ENCODE measurements at places on chromosomes 1 and 21.
A peak's percentile ranks its signal among the peaks of the same experiment; 100 is the strongest.

GRCh38 chr1:239816081-239816782 lies 275.5 kb upstream of the FMN2 start:
- DNase-seq, result no peak

GRCh38 chr1:52190500-52191252 lies 48.8 kb downstream of the ZFYVE9 start:
- DNase-seq, result no peak

GRCh38 chr1:10495952-10496351 lies 21.2 kb downstream of the PEX14 start:
- DNase-seq, result no peak

DNA sequence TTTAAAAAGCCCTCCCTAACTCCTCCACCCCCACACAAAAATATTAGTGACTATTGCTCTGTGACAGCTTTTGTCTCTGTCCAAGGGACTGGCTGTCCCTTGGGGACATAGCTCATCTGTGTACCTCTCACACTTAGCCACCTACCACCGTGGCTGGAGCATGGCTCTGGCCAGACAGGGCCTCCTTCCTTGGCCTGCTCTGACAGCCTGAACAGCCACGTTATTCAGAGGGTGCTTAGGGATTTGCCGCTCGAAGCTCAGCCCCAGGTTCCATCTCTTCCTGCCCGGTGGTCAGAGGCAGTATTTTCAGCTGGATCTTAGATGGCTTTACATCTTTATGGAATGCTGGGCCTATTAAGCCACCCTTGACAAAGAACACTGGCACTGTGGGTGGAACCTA lies 6.1 kb upstream of the CELSR2 start:
- no peak for DNase-seq

GRCh38 chr1:5949085-5949760 lies 43.0 kb downstream of the NPHP4 start:
- DNase-seq, result no peak

GRCh38 chr1:10650556-10651388 lies 145.7 kb downstream of the CASZ1 start:
- no peak for DNase-seq

- DNase-seq, result no peak
Observed at GRCh38 chr1:200207711-200208126, 180.2 kb downstream of the NR5A2 start.

DNA sequence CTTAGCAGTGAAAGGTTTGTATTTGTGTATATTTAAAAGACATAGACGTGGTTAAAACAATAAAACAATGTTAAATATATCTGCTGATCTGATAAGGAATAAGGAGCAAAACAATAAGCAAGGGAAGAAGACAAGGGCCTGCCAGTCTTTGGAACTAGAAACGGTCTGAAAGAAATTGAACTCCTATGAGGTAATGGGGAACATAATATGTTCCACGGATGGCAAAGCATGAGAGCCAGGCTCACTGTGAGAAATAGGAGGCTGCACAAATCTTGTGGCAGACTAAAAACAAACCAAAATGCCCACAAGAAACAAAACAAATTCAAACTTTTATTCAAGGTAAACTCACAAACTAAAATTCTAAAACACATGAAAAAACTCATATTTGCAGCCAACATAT lies 150.5 kb downstream of the NTMT2 start:
- DNase-seq, result no peak

- no peak for DNase-seq
Observed at GRCh38 chr1:59290193-59290949, 6.5 kb upstream of the FGGY start.

DNA sequence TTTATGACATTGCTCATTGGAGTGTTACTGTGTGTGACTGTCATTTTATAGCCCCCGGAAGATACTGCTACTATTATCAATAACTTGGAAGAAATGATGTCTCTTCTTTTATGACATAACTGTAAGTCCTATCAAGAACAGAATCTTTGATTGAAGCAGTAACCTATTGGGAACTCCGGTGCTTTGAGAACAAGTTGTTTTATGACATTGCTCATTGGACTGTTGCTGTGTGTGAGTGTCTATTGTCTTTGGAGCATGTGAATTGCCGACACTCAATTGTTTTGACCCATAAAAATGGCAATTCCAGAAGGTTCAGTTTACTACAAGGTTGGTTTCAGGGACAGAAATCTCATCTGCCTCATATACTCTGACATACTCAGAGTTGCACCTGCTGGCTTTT lies 8.0 kb downstream of the KCNK1 start:
- no peak for DNase-seq

- DNase-seq, result no peak
Observed at GRCh38 chr1:226637147-226637935, 88.8 kb downstream of the STUM start.

GRCh38 chr1:30718091-30718635 lies 5.2 kb downstream of the MATN1 start:
- peak; percentile 98 for DNase-seq

DNA sequence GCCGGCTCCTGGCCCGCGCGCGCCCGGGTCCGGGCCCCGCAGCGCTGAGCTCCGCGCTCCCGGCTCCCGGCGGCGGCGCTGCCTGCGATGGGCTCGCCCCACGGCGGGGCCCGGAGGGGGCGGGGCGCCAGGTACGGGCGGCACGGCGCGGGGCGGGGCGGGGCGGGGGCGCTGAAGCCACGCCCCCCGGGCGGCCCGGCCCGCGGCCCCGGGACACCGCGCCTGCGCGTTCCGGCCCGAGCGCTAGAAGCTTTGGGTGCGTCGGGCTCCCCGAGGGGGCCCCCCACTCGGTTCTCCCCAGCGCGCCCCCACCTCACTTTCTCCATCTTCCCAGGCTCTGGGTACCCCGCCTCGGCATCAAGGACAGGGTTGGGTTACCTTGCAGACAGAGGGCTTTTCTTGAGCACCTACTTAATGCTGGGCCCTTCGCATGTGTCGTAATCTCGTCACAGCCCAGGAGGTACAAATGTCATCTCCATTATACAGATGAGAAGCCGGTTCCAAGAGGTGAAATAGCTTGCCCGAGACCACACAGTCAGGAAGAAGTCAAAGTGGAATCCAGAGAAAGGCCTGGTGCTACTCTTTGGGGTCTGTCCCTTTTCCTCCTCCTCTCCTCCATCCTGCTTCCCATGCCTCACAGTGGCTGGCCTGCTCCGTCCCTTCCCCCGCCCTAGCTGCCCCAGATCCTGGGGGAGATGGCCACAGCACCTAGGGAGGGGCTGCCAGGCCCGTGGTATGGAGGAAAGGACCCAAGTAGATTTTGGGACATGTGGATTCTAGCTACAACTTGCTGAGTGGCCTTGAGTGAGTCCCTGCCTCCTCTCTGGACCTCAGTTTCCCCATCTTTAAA lies 46.5 kb downstream of the RAP1GAP start:
- DNase-seq, result no peak

- no peak for DNase-seq
Observed at GRCh38 chr1:61132176-61132638, 49.8 kb downstream of the NFIA start.

DNA sequence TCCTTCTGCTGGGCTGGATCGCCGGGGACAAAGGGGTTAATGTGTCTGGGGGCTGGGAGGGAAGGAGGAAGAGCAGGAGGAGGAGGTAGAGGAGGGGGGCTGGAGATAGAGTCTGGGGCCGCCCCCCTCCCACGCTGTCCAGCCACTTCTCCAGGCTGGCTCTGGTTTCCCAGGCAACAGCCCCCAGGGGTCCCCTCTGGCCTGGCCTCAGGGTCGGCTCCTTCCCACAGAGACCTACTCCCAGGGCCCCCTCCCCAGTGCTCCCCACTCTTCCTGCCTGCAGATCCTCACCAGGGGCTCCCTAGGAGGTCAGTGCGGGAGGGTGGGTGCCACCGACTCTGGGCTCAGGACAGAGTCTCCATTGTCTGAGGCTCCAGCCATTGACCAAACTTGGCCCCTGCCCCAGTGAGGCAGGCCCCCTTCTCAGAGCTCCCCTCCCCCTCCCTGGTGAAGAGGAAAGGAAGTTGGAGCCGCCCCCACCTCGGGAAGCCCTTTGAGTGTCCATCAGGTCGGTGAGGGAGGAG lies 34.1 kb downstream of the ARHGEF10L start:
- no peak for DNase-seq

DNA sequence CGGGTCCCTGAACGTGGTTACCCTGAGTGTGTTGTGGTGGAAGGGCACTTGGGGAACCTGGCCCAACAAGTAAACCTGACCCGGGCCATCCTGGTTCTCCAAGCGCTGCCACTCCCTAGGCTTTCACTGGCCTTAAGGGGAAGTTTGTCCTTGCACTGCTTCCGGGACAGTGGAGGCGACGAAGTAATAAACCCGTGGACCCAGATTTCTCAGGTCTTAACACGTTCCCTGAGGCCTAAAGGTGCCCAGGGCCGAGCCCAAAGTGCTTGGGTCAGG lies 261 bp upstream of the CCDC24 start:
- no peak for DNase-seq

- no peak for DNase-seq
Observed at GRCh38 chr21:35853321-35854239, 206.7 kb downstream of the SETD4 start.

GRCh38 chr1:183952101-183952500 lies 85.4 kb downstream of the COLGALT2 start:
- DNase-seq, result no peak

DNA sequence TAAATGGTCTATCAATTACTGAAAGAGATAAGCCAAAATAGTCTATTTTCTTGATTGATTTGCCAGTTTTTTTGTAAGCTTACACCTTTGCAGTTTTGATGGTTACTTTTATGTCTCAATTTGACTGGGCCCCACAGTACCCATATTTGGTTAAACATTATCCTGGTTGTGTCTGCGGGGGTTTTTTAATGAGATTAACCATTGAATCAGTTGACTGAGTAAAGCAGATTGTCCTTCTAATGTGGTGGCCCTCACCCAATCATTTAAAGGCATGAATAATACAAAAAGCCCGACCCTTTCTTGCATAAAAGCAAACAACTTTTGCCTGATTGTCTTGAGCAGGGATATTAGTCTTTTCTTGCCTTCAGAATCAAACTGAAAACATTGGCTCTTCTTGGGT lies 650.0 kb upstream of the RGS18 start:
- DNase-seq, result no peak

DNA sequence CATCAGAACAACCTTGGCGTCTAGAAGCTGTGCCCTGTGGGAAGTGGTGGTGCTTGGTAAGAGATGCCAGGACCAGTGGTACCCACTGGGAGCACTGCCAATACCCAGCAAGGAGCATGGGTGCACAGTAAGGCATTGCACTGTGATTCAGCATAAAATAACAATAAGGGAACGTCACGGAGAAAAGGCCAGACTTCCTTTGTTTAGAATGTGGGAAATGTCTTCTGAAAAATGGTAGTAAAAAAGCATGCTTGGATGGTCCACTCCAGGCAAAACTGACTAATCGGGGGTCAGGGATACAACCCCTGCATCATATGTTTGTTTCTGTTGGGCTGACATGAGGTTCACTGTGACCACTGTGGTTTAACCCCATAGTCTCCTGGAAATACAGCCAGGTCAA lies 14.7 kb downstream of the METTL18 start:
- DNase-seq, result no peak

DNA sequence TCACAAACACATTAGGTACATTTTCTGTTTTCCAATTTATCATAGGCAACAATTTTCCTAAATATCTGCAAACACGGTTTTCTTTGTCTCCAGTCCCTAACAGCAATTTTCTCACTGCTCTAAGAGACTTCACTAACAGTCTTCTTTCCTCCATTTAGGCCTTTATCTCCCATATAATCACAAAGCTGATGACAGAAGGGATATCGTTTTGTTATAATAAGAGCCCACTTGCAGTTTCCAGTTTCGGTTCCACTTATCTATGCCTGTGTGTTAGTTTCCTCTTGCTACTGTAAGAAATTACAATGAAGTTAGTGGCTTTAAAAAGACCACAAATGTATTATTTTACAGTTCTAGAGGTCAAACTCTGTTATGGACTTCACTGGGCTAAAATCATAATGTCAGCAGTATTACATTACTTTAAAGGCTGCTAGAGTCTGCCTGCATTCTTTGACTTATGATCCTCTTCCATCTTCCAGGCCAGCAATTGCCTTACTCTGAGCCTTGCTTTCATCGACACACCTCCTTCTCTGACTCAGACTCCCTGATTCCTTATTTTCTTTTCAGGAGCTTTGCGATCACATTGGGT lies 549.3 kb downstream of the NCAM2 start:
- no peak for DNase-seq

DNA sequence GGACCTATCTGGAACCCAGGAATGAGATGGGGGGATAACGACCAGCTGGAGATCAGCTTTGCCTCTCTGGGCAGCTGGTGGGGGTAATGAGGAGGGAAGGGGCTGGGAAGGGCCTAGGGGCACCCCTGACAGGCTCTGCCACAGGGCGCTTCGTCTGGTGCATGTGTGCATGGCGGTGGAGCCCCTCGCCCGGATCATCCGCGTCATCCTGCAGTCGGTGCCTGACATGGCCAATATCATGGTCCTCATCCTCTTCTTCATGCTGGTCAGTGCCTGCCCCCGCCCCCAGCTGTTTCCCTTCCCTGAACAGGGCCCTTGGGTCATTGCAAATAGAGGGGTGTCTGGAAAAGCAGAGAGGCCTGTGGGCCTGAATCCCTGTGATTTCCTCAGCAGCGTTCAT lies 7.4 kb downstream of the CATSPER4 start:
- no peak for DNase-seq

DNA sequence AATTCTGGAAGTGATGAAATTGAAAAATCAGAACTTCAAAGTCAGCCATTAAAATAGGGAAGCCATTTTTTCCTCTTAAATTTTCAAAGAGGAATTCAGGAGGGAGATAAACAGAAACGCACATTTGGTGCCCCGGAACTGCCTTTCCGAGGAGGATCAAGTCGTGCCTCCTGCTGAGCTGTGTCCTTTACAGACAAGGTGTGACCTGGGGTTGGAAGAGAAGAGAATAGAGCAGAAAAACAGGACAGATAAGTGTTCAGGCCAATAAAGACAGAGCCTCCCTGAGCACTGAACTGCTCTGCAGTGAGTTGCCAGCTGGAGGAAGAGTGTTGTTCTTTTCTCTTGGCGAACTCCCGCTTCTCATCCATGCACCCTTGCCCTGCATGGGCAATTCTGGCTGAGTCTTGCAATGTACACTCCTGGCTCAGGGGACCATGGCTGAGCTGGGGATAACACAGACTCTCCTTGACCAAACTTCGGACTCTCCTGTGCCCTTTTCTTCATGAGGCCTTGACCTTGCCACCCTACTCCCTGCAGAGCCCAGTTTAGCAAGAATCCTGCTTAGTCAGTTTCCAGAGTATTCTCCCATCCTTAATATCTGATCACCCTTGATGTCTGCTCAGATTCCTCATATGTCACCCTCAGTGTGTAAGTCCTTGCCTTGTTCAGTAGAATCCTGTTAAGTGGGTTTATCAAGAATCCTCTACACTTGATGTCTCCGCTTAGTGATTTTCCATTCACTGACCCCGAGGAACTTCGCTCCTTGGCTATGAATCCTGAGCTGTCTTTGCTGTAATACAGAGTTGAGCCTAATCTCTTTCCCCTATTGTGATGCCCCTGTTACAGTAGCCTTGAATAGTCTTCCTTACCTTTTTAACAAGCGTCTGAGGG lies 1.3 kb upstream of the MTARC1 start:
- DNase-seq, result no peak

DNA sequence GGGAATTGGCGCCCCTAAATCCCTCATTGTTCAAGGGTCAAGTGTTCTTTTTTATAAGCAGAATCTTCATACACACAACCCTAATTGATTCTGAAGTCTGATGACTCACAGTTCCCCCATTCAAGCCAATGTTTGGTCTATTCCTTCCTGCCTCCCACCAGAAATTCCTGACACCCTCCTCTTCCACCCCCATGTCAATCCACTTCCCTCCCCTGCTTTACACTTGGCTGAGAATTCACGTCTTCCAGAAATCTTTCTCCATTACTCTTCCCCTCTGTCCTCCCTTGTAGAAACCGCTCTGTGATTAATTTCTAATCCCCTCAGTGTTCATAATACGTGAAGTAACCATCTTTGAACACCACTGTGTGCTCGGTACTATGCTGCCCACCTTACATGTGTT lies 76.2 kb upstream of the CD34 start:
- DNase-seq, result no peak

All from activated CD8-positive, alpha-beta memory T cell treated with anti-CD3 and anti-CD28 coated beads for 1 hour (primary cell).